Breast epithelium (tissue), 4 donors: ENCODE measurements at places on chromosomes 16 and 17.

DNA sequence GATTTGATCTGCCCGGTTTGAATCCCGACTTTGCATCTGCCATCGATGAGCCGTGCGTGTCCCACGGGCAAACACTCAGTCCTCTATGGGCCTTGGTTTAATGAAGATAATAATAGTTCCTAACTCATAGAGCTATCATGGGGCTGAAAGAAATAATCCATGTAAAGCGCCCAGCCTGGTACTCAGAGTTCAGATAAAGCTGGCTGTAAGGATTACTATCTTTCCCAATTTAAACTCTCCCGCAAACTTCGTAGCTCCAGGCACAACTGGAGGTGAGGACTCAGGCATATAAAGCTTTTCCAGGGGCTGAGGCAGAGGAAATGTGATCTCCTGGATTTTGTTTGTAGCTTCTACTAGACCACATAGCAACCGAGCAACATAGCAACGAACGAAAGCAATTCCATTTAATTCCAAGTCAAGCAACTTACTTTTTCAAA, 16.3 kb downstream of the ALOX15 start:
- DNase-seq, result no peak

DNA sequence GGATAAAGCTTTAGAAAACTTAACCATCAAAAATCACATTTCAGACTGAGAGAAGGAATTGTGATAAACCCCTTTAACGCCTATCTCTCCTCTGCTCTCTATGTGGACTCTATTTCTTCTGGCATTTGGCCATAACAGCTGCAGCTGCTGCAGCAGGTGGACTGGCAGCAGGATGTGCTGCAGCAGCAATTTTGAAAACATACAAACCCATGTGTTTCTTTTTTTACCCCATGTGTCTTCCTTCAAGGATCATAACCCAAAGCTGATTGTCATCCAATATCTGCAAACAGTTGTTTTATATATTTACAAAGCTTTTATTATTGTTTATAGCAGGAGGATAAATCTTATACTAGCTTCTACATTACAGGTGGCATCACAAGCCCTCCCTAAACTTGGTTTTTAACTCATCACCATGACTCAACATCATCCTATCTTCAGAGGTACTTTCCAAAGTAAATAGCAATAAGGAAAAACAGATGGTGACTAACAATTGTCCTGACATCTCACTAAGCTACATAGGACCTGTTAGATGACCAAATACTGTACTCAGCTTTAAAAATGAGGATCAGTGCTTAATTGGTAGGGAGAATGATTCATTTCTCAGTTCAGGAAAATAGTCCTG, 14.5 kb upstream of the KRTAP9-2 start:
- DNase-seq, result no peak

GRCh38 chr16:75497558-75497957, 2.3 kb upstream of the CHST6 start:
- DNase-seq, result no peak

GRCh38 chr17:17866897-17867296, 30.1 kb upstream of the SREBF1 start:
- no peak for DNase-seq

- DNase-seq, result no peak
Measured at GRCh38 chr17:40922239-40922638, 15.2 kb downstream of the KRT23 start.

DNA sequence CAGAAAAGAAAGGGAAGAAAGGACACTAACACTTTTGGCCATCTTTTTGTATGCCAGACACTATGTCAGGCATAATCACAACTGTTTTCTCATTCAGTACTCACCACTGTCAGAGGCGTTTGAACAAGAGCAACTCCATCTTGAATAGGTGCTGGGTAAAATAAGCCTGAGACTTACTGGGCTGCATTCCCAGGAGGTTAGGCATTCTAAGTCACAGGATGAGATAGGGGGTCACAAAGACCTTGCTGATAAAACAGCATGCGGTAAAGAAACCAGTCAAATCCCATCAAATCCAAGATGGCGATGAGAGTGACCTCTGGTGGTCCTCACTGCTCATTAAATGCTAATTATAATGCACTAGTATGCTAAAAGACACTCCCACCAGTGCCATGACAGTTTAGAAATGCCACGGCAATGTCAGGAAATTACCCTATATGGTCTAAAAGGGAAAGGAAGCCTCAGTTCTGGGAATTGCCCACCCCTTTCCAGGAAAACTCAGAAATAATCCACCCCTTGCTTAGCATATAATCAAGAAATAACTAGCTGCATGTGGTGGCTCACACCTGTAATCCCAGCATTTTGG, 14.9 kb upstream of the LYRM9 start:
- DNase-seq, result no peak

- no peak for DNase-seq
Measured at GRCh38 chr17:78356101-78356713, 3.7 kb downstream of the SOCS3 start.

DNA sequence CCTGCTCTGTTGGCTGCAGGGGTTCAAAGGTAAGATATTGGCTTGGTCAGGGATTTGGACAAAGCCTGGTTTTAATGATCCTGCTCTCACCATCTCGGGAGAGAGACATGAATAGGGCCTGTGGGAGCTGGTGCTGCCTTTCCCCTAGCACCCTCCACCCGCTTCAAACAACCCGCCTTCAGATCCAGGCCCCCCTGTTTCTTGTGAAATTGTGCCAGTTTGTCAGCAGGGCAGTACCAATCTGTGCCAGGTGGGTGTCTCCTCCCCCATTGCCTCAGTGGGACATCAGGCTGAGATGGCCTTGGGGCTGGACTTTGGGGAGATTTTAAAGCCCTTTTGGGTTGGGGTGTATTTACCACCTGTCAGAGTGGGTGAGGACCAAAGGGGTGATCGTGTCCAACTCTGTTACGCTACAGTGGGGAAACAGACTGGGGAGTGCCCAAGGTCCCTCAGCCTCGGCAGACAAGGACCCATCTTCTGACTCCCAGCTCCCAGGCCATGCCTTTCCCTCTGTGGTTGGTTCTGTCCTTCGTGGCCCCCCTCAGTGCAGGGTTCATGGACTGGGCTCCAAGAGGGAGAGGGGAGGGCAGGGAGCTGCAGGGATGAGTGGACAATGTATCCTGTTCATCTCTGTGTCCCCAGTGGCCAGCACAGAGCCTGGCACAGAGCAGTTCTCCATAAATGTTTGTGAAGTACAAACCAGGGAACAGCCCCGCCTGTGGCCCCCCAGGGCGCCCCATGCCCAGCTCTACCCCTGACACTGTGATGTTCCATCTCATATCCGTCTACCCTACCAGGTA, 3.3 kb downstream of the ARHGAP23 start:
- no peak for DNase-seq
